Glutamatergic neuron (in vitro differentiated cells): ENCODE measurements at places on chromosomes 11 and 22. TPM values are rescaled to one million over a fixed set of nuclear protein-coding genes. Genes with fewer than 3 reads are reported as not detected.

- no peak for DNase-seq
Measured at GRCh38 chr11:34682825-34683224, 61.9 kb downstream of the EHF start.

The CECR2 gene
- total RNA-seq, result 178 TPM

GRCh38 chr11:35162745-35163144 lies 23.8 kb downstream of the CD44 start:
- DNase-seq, result no peak

GRCh38 chr11:27618281-27618915 lies 81.9 kb downstream of the BDNF start:
- DNase-seq, result no peak

DNA sequence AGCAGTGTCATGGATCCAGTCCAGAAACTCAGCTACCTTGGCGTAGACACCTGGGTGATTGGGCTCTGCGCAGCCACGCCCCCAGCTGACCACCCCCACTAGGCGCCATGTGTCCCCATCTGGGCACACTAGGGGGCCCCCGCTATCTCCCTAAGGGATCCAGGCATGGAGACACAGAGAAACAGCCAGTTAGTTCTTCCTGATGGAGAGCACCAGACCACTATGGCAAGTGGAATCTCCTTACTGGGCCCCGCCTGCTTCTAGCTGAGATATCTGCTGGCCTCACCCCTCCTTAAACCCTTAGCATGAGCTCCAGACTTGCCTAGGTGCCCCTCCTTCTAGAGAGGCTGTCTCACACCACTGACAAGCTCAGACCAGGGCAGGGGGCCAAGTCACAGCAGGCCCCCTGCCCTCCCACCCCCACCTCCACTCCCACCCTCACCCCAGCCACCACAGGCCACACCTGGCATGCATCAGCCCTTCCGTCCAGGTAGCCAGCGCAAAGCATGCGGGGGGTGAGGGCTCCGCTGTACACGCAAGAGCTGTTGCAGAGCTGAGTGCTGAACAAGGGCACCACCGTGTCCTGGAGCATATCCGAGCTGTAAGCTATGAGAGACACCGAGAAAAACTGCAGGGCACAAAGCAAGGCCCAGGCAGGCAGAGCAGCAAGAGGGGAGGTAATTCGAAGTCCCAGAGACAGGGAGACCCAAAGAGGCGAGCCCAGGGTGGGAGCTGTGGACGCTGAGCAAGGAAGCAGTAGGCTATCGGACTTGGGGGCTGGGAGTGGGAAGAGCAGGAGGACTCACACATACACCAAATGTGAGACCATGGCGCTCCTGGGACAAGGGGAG lies 16.1 kb downstream of the TMPRSS5 start:
- DNase-seq, result no peak

- no peak for DNase-seq
Measured at GRCh38 chr11:31824879-31825837, 14.0 kb upstream of the PAX6 start.

The CRYBB2 gene
- not detected for total RNA-seq

The CAPN5 gene
- 45.0 TPM for total RNA-seq

The NCR3LG1 gene
- 0.51 TPM for total RNA-seq

The SGSM1 gene
- 1.2 TPM for total RNA-seq

- no peak for DNase-seq
Measured at GRCh38 chr11:129333873-129334272, 41.8 kb upstream of the BARX2 start.

The RSF1 gene
- total RNA-seq, result 97.6 TPM

The RAB3IL1 gene
- total RNA-seq, result 1.3 TPM

DNA sequence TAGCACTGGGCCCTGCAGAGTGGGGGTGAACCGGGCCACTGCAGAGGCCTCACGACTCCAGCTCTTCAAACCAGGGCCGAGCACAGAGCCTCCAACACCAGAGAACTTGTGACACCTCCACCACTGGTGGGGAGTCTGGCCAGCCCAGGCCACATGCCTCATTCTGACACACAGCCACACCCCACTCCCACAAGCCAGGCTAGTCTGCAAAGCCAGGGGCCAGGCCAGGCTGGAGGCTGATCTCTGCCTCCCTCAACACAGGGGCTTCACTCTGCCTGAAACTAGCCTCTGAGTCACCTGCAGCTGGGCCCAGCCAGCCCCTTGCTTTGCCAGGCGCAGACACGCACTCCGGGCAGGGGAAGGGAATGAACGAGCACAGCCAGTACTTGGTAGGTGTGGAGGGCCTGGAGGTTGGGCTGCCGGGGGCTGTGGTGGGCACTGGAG lies 102.9 kb downstream of the MED15 start:
- DNase-seq, result no peak

The CEP126 gene
- 3.9 TPM for total RNA-seq

GRCh38 chr22:42430528-42431125 lies 1.6 kb downstream of the NFAM1 start:
- DNase-seq, result no peak

- DNase-seq, result no peak
Measured at GRCh38 chr11:35177370-35177769, 38.4 kb downstream of the CD44 start.
